Activated T-cell treated with anti-CD3 and anti-CD28 coated beads for 1 hour (primary cell): ENCODE measurements at places on chromosomes 3 and 15.

DNA sequence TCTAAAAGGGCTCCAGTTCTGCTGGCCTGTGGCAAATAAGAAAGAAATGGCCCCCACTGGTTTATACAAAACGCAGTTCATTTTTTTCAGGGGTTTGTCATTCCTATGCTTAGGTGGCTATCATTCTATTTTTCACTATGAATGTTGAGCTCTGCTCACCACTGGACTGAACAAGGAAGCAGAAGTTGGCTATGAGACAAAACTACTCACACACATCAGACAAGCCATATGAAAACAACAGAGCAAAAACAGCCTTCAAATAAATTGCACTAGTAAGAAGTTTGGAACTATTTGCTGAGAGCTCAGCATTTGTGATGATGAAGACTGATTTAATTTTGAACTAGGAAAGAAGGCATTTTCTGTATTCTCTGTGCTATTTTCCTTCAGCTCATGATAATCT, 328.5 kb downstream of the MECOM start:
- DNase-seq = no peak

DNA sequence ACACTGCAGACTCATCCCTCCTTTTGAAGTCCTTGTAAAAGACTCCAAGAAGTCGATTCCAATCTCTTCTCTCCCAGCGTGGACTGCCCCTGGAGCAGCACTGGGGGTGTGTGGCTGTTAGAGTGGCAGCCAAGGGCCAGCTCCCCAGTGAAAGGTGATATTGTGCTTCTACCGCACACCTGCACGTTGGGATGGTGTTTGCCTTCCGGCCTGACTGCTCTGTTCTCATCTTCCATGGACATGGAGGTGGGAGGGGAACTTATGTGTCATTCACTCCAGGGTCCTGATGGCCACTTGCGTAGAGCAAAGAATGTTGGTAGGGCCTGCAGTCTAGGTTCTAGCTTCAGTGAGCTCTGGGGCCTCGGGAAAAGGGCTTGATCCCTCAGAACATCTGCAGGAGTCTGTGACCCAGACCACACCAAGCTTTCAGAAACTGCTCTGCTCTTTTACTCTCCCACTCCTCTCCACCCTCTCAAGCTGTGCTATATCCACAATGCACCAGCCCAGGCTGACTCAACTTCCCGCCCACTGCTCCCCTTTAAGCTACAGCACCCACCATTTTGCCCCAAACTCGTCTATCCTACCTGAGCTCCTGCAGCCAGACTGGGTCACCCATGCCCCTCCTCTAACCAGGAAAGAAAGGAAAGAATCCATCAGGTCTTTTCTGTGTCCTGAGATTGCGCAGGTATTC, 31.3 kb downstream of the LIPC start:
- DNase-seq = no peak

GRCh38 chr3:20890111-20890519, 704.1 kb upstream of the SGO1 start:
- DNase-seq = no peak

GRCh38 chr3:25426408-25426807, 1.7 kb upstream of the RARB start:
- DNase-seq = no peak

DNA sequence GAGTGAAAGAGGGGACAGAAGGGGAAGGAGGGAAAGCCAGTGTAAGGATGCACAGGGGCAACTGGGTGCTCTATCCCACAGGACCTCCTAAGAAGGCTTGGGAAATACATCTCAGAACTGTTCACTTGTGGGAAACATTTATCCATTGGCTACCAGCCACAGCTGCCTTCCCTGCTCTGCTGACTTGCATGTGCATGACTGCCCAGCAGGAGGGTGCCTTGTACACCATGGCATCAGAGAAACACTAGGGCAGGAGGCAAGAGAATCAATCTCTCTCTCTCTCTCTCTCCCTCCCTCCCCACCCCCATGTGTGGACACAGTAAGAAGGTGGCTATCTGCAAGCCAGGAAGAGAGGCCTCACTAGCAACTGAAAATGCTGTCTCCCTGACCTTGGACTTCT, 62.9 kb upstream of the ZBTB38 start:
- DNase-seq = no peak

DNA sequence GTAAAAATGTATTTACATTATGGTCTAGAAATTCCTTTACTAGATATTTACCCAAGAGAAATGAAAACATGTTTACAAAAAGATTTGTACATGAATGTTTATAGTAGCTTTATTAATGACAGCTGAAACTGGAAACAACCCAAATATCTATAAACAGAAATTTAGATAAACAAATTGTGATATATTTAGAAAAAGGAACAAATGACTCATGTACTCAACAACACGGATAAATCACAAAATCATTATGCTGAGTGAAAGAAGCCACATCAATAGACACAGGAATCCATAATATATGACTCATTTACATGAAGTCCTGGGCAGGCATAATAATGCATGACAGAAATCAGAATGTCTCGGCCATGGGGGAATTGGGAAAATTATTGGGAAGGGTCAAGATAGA, 1020.2 kb downstream of the SQOR start:
- no peak for DNase-seq

DNA sequence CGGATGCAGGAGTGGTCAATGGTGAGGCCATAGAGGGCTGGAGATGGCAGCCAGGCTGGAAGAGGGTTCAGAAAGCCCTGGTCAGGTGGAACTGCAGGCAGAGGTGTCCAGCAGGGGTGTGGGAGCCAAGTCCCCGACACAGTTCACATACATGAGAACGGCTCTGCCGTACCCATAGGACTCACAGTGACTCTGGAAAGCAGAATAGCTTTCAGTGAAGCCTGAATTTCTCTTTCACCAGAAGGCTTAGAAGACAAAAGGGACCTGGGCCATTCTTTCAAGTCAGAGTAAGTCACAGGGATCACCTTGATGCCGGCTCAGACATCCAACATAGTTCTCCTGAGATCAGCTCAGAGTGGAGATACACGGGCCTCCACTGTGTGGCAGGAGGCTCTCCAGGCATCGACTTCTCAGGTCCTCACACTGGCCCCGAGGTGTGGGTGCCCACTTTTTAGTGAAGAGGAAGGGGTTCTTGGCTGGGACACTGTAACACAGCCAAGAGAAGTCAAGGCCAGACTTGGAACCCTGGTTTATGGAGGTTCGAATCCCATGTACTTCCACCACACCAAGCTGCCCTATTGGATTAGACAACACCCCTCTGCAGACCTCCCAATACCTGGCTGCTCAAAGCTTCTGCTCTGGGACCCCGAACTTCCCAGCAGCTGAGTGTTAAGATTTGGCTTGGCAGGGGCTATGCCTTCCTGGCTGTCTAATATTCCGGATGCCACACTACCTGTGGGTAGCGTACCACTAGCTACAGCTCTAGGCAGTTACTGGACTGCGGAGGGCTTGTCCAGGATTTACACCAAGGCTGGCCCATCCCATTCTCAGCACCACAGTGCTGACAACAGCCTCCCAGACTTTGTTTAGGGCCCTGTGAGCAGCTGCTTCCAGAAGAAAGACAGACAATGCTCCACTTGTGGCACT, 40.4 kb upstream of the RAB6B start:
- DNase-seq = no peak

- no peak for DNase-seq
Measured at GRCh38 chr3:277873-278272, 81.3 kb downstream of the CHL1 start.

GRCh38 chr3:32699429-32699828, 14.4 kb downstream of the CNOT10 start:
- no peak for DNase-seq

- no peak for DNase-seq
Measured at GRCh38 chr15:57861034-57861638, 154.6 kb downstream of the POLR2M start.

DNA sequence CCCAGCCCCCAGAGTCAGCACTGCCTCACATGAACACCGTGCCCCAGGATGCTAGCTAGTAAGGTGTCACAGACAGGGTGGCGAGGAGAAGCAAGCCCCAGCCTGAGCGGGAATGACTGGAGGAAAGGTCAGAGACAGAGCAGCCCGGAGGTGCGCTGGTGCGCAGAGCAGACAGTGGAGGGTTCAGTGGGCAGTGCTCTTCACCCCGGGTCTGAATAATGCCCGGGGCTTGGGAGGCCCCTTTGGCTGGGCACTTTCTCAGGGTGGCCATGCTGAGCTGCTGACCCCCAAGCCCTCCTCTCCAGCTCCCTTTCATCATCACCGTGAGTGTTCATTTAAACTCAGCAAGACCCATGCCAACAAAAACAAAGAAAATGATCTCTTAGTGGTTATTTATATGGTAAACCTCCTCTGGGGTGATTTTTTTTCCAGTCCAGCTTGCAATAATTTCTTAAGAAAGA, 110.8 kb downstream of the VGLL4 start:
- DNase-seq = no peak

- no peak for DNase-seq
Measured at GRCh38 chr15:29712149-29712885, 110.0 kb downstream of the TJP1 start.

DNA sequence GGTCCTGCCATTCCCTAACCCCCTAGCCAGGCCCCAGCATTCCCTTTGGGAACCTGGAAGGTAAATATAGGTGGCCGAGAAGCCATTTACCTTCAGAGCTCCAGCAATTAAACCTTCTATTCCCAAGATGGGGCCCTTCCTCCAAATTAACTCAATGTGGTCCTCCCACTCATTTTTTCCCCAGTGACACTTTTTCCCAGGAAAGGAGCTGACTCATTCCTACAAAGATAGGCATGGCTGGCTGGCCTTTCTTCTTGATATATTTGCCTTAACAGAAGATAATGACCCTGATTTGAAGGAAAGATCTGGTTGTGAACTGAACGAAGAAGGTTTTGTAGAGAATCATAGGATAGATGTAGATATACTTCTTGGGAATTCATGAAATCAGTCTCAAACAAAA, 279.0 kb upstream of the VEPH1 start:
- DNase-seq = no peak

- no peak for DNase-seq
Measured at GRCh38 chr15:63387748-63388493, 6.3 kb upstream of the CA12 start.

DNA sequence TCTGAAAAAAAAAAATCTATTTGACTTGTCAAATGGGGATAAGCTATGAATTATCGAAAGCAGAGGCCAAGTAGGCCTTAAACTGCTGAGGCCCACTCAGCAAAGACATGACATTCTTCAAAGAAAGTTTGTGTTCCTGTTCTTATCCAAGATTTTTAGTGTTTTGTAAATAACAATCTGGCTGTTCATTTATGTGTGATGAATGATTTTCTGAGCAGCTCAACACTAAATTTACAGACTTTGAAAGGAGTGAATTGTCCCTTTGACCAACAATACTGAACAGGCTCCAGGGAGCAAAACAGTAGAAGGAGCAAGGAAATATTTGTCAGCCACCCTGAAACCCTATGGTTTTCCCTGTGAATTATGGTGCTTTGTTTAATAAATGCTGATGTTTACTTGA, 512.6 kb upstream of the NAALADL2 start:
- no peak for DNase-seq

DNA sequence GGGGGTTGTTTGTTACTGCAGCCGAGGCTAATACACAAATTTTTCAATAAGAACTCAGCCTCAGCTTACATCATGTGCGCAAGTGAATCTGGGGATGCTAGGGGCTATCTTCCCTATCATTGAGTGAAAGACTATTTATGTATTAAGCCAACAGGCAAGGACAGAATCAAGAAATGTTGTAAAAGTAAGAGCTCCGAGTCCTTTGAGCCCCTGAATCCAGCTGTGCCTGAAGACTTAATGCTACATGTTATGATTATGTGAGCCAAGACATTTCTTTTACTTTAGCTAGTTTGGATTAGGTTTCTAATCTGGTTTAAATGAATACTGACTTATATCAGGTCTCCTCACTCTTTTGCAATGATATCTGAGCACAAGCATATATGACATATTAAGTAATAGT, 782.9 kb upstream of the CFAP20DC start:
- DNase-seq = no peak

DNA sequence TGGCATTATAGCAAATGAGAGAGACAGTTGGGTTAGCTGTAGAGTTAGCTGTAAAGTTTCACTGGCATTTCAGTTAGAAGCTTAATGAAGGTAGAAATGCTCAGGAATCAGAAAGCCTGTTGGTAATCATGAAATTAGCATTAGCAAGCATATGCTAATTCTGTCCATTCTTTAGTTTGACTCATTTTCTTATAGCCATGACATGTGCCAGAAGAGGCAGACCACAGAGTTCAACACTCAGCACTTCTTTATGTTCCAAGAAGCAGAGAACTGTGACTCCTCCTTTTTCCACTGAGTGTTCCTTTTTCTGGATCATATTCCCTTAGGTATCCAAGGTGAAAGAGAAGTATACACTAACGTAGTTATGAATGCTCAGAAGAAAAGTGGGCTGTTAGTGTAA, 276.2 kb upstream of the SGO1 start:
- DNase-seq = no peak

DNA sequence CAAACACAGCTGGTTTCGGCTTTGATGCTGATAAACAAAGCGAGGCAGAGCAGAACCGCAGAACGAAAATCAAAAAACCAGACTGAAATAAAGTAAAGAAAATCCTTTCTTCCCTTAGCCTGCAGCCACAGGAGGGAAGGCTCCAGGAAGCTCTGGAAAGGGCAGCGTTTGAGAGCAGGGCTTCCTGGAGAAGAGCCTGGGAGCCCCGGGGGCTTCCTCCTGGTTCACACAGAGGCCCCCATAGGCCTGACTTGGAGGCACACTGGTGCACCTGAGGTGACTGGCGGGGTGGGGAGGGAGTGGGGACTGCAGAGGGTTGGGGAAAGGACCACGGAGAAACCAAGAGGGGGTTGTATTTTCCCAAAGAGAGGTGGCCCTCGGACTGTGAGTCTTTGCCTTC, 98.8 kb upstream of the WNT5A start:
- DNase-seq = no peak
